ENCODE measurements at places on chromosomes 1 and 21. TPM values are rescaled to one million over a fixed set of nuclear protein-coding genes. Genes with fewer than 3 reads are reported as not detected.

RAB7B gene
- 11.2 TPM for polyA plus RNA-seq

HCRTR1 gene
- not detected for polyA plus RNA-seq

TSSK3 gene
- 1.6 TPM for polyA plus RNA-seq

OR2AK2 gene
- polyA plus RNA-seq, result not detected

AZIN2 gene
- 5.0 TPM for polyA plus RNA-seq

ERICH3 gene
- 0.09 TPM for polyA plus RNA-seq

CFHR4 gene
- not detected for polyA plus RNA-seq

ADAMTS4 gene
- polyA plus RNA-seq, result 10.9 TPM

PRR9 gene
- not detected for polyA plus RNA-seq

SLC35F3 gene
- 0.64 TPM for polyA plus RNA-seq

RGS18 gene
- 0.79 TPM for polyA plus RNA-seq

SERTAD4 gene
- 21.4 TPM for polyA plus RNA-seq

KRTAP20-1 gene
- not detected for polyA plus RNA-seq

SLC30A2 gene
- polyA plus RNA-seq, result 0.52 TPM

MGST3 gene
- polyA plus RNA-seq, result 178 TPM

MPL gene
- polyA plus RNA-seq, result 0.14 TPM

TAS1R3 gene
- 1.0 TPM for polyA plus RNA-seq

CALML6 gene
- 278 TPM for polyA plus RNA-seq

SLC22A15 gene
- polyA plus RNA-seq, result 0.25 TPM

FAM163A gene
- 3.6 TPM for polyA plus RNA-seq

TAF12 gene
- polyA plus RNA-seq, result 26.8 TPM

NBPF26 gene
- polyA plus RNA-seq, result 7.4 TPM

LIN28A gene
- polyA plus RNA-seq, result 0.11 TPM

IGSF21 gene
- 0.38 TPM for polyA plus RNA-seq

LCE6A gene
- polyA plus RNA-seq, result not detected

Measured in muscle of arm (tissue), 14 donors.